Activated T-helper 2 cell treated with anti-CD3 and anti-CD28 coated beads, Interferon-gamma antibody, Interleukin-2, Interleukin-4, amounts not matched to agents 10 μg/mL and 5 μg/mL and 100 μg/mL, durations not matched to agents 14 hours and 24 hours and 36 hours (primary cell): ENCODE measurements at places on chromosomes 1 and 21.

GRCh38 chr1:41917835-41918449, 780 bp downstream of the HIVEP3 start:
- peaks cover 17% of the 10 kb centered on the region for H3K27me3 ChIP-seq
- H3K4me3 ChIP-seq, result peak overlapping the region; percentile 73
- H3K4me1 ChIP-seq, result peaks cover 69% of the 10 kb centered on the region
- DNase-seq, result peak; percentile 35
- H3K36me3 ChIP-seq, result peaks cover 2% of the 10 kb centered on the region
- no peak overlapping the region for H3K27ac ChIP-seq

DNA sequence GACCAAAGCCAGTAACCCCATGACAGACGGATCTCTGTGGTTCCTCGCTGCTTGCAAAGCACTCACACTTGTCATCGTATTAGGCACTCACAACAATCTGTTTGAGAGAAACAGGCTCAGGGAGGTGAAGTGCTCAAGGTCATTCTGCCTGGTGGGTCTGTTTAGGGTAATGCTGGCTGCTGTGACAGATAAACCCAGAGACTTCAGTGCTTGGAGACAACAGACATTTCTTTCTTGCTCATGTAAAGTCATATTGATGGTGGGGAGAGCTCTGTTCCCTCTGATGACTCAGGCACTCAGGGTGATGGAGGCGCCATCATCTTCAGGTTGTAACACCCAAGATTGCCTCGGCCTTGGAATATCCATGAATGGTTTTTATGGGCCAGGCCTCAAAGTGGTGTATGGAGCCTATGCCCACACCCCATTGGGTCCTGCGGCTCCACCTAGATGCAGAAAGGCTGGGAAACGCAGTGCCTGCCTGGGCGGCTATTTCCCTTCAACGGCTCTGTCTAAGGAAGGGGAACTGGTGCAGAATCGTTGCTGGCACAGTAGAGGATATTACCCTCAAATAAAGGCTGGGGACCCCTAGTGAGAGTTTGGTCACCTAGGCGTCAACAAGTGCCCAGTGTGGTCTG, 71.6 kb upstream of the SELENON start:
- no peak overlapping the region for H3K4me3 ChIP-seq
- H3K36me3 ChIP-seq, result no peaks in the 10 kb centered on the region
- H3K27ac ChIP-seq, result no peak overlapping the region
- peaks cover 61% of the 10 kb centered on the region for H3K27me3 ChIP-seq
- DNase-seq, result no peak
- H3K4me1 ChIP-seq, result peaks cover 7% of the 10 kb centered on the region

DNA sequence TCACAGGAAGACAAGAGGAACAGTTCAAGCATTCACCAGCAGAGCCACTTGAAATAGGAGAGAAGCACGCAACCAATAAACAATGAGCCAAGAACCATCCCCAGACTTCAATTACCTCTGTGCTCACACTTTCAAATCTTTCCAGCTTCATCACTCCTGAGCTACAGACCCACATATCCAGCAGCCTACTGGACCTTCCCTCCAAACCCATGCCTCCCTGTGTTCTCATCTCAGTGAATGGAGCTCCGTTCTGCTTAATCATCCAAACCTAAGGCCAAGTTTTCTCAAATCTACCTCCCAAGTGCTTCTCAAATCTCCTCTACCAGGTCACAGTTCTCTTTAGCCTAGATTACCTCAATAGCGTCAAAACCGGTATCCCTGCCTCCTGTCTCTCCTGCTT, 3.7 kb downstream of the PEF1 start:
- peaks cover 18% of the 10 kb centered on the region for H3K4me1 ChIP-seq
- H3K4me3 ChIP-seq, result no peak overlapping the region

GRCh38 chr1:6359216-6360116, 34.1 kb downstream of the ACOT7 start:
- H3K36me3 ChIP-seq, result peaks cover 14% of the 10 kb centered on the region
- peak overlapping the region; percentile 92 for H3K27ac ChIP-seq
- peak overlapping the region; percentile 54 for H3K4me3 ChIP-seq
- peaks cover 39% of the 10 kb centered on the region for H3K4me1 ChIP-seq

DNA sequence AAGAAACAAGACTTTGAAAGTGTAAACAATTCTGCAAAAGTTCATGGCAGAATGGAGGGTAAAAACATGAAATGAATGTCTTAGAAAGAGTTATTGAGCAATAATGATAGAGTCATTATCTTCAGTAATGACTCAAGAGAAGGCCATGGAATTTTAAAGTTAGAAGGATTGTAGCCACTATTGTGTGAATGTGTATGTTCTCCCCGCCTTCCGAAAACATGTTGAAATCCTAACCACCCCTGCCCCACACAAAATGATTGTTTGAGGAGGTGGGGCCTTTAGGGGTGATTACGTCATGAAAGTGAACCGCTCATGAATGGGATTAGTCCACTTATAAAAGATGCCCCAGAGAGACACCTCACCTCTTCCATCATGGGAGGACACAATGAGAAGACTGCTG, 93.8 kb upstream of the CCDC190 start:
- H3K27ac ChIP-seq, result no peak overlapping the region
- no peak for DNase-seq
- no peak overlapping the region for H3K4me3 ChIP-seq
- H3K36me3 ChIP-seq, result no peaks in the 10 kb centered on the region

DNA sequence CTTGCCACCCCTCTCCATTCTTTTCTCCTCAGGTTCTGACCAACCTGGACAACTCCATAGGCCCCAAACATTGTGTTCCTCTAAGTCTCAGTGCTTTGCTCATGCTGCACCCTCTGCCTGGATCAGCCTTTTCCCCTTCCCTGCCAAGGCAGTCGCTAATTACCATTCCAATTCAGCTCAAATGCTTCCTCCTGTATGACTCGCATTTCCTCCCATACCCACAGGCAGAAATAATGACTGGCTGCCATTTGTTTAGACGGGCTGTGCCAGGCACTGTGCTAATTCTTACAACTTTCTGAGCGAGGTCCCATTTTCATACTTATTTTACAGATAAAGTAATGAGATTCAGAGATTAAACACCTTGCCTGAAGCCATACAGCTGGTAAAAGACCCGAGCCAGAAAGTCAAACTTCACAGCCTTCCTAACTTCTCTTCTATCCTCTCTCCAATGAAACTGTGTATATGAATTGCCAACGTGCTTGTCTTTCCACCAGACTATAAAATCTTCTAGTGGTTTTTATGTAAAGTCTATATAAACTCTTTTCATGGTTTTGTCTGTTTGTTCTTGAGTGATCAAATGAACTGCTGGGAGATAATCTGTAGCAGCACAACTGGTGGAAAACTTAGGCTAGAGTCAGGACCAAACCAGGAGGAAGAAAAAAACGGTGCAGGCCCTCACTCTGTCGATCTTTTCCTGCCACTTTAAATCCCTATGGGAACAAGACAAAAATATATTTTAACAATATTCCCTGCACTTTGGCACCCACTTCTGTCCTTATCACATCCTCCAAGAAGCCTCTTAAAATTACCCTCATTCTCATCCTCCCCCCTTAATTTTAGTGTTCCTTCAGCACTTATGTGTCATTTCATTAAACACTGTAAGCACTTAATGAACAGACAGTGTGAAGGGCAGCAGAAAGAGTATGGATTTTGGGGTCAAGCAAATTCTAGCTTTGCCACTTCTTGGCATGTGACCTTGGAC, 33.7 kb downstream of the RAB3B start:
- DNase-seq, result no peak
- no peaks in the 10 kb centered on the region for H3K36me3 ChIP-seq
- peaks cover 3% of the 10 kb centered on the region for H3K4me1 ChIP-seq
- no peak overlapping the region for H3K27ac ChIP-seq

GRCh38 chr1:77829851-77830250, 50.4 kb downstream of the MIGA1 start:
- peaks cover 4% of the 10 kb centered on the region for H3K4me1 ChIP-seq
- no peaks in the 10 kb centered on the region for H3K27me3 ChIP-seq
- H3K36me3 ChIP-seq, result peaks cover 17% of the 10 kb centered on the region

DNA sequence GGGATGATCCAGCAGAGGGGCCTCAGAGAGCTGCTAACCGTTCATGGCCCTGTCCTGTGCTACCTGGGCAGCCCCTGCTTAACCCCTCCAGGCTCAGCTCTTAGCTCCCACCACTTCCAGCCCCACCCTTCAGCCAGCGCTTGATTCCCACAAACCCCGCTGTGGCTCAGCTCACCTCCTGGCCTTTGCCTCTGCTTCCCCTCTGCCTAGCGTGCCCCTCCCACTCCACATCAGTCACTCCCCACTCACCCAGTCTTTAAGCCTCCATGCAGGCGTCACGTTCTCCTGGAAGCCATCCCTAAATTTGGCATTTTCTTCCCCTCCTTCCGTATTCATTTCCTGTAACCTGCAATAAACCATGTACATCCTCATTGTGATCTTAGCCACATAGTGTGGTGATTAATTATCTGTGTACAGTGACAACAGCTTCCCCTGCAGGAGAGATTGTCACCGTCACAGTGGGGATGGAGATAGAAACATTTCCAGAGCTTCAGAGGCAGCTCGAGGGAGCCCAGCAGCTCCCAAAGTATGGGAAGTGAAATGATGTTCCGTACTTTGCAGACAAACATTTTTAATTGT, 65.5 kb downstream of the EPHB2 start:
- no peak overlapping the region for H3K4me3 ChIP-seq
- no peaks in the 10 kb centered on the region for H3K4me1 ChIP-seq
- H3K27ac ChIP-seq, result no peak overlapping the region
- H3K27me3 ChIP-seq, result peaks cover 6% of the 10 kb centered on the region

DNA sequence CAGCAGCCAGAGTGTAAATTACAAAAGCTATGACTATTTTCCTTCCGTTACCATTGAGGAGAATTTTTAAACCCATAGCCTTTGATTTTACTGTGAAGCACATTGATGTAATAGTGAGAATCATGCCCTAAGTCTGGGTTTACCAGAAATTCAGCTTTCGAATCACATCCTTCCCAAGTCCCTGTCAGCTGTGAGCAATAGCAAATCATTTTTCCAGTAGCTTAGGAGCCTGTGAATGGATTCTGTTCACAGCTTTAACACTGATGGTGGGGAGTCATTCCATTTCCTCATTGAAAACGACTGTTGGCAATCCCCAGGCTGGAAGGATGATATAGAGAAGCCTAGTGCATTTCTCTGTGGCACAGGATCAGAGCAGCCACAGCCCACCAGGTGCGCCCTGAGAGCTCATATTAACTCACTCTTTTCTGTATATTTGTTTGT, 82.2 kb upstream of the C1orf105 start:
- H3K27ac ChIP-seq, result peak overlapping the region; percentile 54
- H3K4me1 ChIP-seq, result peaks cover 44% of the 10 kb centered on the region
- no peaks in the 10 kb centered on the region for H3K36me3 ChIP-seq
- DNase-seq, result no peak
- H3K27me3 ChIP-seq, result no peaks in the 10 kb centered on the region

DNA sequence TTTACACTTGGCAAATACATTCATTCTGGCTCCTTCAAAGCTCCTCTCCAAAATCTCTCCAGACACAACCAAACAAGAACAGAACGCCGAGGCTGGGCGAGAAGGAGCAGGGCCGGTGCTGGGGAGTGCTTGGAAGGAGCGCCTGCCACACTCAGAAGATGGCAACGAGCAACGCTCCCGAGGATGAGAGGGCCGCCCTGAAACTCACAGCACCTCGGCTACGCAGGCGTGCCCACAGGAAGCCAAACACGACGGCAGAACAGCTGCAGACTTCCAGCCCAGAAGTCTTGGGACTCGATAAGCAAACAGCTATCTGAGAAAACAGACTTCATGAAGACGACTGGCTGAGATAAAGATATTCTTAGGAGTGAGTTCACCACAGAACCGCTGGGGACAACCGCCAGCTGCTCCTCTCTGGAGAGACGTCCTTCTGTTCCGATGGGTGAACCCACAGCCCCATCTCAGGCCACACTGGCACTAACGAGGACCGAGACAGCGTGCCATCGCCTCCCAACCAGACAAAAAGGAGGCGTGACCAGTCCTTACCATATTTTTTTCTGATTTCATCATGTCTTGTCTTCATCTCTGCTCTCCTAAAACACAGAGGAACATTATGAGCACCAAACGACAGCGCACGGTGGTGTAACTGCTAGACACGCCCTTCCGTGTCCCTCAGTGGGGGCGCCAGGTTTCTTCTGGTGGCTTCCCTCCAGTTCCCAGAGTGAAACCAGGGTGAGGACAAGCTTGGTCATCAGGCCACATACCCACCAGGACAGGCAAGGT, 18.6 kb downstream of the PTTG1IP start:
- no peak for DNase-seq
- no peak overlapping the region for H3K27ac ChIP-seq
- H3K27me3 ChIP-seq, result no peaks in the 10 kb centered on the region
- no peak overlapping the region for H3K4me3 ChIP-seq
- peaks cover 75% of the 10 kb centered on the region for H3K36me3 ChIP-seq

DNA sequence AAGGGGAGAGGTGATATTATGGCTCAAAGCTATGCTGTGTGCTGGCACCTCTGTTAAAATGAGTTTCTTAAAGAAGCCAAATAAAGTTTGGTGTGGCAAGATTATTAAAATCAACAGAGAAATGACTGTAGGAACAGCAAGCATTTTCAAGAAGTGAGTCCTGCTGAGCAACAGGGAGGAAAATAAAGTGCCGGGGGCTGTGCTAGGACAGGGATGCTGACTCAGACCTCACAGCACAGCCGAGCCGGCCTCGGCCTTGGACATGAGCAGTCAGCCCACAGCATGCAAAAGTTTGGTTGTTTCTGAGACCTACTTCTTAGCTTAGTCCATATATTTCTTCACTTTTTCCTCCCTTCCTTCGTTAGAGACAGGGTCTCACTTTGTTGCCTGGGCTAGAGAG, 19.2 kb downstream of the CNIH3 start:
- peaks cover 19% of the 10 kb centered on the region for H3K4me1 ChIP-seq
- H3K36me3 ChIP-seq, result no peaks in the 10 kb centered on the region
- peaks cover 23% of the 10 kb centered on the region for H3K27me3 ChIP-seq
- H3K27ac ChIP-seq, result no peak overlapping the region

DNA sequence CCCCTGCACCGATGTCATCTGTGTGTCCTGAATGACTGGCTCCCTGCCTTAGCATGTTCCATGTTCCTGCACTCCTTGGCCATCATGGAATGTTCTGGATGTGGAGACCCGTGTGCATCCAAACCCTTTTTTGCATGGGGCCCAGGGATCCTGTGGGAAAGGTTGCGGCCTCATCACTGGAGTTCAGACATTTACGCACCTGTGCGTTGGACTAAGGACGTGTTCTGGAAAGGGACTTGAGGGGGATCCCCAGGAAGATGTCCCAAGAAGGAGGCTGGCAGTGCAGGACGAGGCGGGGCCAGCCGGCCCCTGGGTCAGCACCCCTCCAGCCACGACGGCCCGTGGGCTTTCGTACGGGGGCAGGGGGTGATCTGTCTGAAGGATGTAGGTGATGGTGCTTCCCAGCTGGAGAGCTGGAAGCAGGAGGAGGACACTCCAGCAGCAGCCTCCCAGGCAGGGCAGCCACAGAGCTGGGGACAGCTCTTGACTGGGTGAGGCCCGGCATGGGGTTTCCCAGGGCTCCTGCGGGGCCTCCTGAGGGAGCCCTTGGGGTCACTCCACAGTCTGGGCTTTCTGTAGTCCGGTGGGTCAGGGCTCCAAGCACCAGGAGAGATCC, 67.2 kb downstream of the SCCPDH start:
- H3K4me1 ChIP-seq, result no peaks in the 10 kb centered on the region
- peaks cover 5% of the 10 kb centered on the region for H3K27me3 ChIP-seq
- no peak for DNase-seq
- no peak overlapping the region for H3K4me3 ChIP-seq

GRCh38 chr1:3034162-3034561, 12.9 kb downstream of the ACTRT2 start:
- no peak overlapping the region for H3K4me3 ChIP-seq
- no peaks in the 10 kb centered on the region for H3K27me3 ChIP-seq
- no peak overlapping the region for H3K27ac ChIP-seq
- no peaks in the 10 kb centered on the region for H3K4me1 ChIP-seq
- no peaks in the 10 kb centered on the region for H3K36me3 ChIP-seq

- no peak for DNase-seq
- no peak overlapping the region for H3K27ac ChIP-seq
- no peak overlapping the region for H3K4me3 ChIP-seq
- no peaks in the 10 kb centered on the region for H3K36me3 ChIP-seq
These were observed 169.3 kb upstream of the ETV3 start for GRCh38 chr1:157307491-157307890.
